Activated CD4-positive, alpha-beta memory T cell treated with anti-CD3 and anti-CD28 coated beads for 36 hours (primary cell): ENCODE measurements at places on chromosomes 1 and 21. TPM values are rescaled to one million over a fixed set of nuclear protein-coding genes. Genes with fewer than 3 reads are reported as not detected.

THEM5 gene
- not detected for total RNA-seq

PARS2 gene
- total RNA-seq = 5.6 TPM

GRCh38 chr1:40796939-40797667 is 13.5 kb downstream of the KCNQ4 start:
- DNase-seq = no peak

DNA sequence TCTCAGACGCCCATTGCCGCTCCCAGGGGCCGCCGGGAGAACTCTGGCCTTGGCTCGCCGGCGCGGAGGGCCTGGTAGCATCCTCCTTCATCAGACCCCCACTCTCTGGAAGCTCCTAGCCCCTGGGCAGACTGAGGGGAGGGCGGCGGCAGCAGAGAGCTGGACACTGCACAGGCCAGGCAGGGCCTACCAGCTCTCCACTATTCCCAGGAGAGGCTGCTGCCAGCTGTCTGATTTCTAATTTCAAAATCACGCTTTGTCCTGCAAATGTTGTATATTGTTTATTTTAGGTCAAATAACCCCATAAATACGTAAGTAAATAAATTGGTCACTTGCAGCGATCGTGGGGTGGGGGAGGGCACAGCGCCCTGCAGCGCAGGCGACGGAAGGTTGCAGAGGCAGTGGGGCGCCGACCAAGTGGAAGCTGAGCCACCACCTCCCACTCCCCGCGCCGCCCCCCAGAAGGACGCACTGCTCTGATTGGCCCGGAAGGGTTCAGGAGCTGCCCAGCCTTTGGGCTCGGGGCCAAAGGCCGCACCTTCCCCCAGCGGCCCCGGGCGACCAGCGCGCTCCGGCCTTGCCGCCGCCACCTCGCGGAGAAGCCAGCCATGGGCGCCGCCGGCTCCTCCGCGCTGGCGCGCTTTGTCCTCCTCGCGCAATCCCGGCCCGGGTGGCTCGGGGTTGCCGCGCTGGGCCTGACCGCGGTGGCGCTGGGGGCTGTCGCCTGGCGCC is at the start of gene MTARC1:
MTARC1 (plus strand) TSS at position 577 of the 732 bp plus-strand sequence; CDS start at position 609, 32 bp downstream.
- DNase-seq = no peak

GRCh38 chr21:20570824-20571232 is 427.4 kb upstream of the NCAM2 start:
- DNase-seq = no peak

DNA sequence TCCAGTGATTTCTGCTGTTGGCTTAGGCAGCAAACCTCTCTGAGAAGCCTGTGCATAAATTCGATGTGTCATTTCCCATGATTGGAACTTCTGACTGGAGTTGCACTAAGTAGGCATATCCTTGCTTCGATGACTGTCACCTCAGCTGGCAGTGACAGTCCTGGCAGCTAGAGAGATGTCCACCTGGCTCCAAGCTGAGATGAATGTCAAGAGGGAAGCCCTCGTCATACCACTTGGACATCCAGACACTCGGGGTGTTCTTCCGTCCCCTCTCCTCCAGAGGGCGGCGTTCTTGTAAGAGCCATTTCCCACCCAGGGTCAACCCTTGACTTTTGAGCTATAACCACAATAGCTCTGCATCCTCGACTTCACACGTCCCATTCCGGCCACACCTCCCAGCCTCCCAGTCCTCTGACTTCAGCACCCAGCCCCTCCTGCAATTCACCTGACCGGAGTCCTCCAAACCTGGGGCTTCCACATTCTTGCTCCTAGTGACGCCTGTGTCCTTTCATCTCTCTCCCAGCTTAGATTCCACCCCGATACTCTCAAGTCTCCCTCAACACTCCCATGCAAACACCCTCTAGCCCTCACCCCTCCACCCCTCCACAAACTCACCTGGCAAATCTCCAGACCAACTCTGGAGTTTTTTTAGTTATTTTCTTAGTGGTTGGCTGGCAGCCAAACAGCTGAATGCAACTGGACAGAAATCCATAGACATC is 17.3 kb downstream of the CA6 start:
- DNase-seq = peak; percentile 66
